Right forelimb (tissue), 1 donor: ENCODE measurements at places on chromosomes 12 and 14.

DNA sequence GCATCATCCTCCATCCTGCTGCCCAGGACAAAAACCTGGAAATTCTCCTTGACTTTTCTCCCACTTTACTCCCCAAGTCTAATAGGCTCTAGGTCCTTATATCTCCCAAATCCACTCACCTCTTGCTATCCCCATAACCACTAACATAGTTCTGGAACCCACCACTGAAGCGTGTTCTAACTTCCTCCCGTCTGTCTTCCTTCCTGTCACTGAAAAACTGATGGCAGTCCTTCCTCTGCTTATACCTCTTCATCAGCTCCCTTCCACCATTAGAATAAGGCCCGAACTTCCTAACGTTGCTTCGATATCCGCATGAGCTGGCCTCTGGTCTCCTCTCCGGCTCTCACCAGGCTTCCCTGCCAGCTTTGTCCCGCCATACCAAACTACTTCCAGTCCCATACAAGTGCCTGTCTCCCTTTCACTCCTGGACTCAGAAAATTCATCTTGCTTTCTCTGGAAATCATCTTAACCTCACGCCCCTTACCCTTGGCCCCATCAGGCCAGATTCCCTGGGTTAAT is 63.0 kb upstream of the BCL2L14 start:
- DNase-seq, result no peak

GRCh38 chr12:76866726-76867125 is 12.1 kb downstream of the CSRP2 start:
- DNase-seq, result peak; percentile 69

DNA sequence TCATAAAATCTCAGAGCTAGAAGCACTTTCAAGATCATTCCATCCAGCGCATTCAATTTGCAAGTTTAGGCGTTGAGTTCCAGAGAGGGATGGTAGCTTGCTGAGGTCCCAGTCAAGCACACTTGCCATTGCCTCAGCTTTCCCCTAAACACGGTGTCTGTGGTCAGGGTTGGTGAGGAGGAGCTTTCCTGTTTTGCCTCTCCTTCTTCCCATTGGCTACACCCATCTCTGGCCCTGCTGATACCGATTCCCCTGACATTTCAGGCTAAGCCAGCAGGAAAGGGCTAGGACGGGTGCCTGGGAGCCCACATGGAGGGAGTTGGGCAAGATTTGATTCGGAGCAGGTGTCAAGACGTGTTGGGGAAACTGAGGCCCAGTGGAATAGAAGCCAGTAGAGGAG is 9.1 kb downstream of the NFATC4 start:
- no peak for DNase-seq

GRCh38 chr14:80212023-80212397 is 706 bp upstream of the DIO2 start:
- no peak for DNase-seq

DNA sequence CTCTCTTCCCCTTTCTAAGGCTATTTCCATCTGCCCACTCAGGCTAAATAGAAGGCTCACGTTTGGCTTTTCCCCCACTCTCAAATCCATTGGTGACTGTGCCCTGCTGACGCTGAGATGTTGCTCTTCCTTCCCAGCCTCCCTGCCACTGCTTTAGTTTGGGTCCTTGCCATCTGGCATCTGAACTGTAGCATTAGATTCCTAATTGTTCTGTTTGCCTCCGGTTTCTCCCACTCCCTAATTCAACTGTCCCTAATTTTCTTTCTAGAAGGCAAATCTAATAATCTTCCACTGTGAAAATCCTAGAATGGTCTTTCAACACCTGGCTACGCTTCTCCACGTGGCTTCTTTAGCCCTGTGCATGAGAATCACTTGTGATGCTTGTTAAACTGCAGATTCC is 37.6 kb upstream of the SMOC1 start:
- no peak for DNase-seq

- DNase-seq, result no peak
Observed at GRCh38 chr12:26434299-26435068, 239.1 kb downstream of the SSPN start.

DNA sequence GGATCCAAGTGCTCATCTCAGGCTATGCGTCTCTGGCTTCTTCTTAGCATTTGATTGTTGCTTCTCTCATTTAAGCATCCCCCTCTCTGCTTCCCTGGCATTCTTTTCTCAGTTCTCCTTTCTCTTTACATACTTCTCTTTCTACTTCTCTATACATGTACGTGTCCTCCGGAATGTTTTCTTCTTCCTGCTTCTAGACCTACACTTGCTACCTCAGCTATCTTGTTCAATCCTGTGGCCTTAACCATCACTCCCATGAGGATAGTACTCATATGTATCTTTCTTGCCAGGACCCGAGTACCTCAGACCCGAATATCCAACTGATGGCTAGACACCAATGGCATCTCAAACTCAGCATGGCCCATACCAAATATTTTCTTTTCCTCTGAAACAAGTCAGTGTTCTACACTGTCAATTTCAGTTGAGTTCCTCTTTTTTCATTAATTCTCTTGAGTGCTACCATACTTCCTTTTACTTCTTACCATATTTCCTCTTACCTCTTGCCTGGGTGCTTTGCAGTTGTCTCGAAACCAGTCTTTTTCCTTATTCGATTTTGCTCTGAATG is 115.1 kb upstream of the SLC38A2 start:
- DNase-seq, result no peak

DNA sequence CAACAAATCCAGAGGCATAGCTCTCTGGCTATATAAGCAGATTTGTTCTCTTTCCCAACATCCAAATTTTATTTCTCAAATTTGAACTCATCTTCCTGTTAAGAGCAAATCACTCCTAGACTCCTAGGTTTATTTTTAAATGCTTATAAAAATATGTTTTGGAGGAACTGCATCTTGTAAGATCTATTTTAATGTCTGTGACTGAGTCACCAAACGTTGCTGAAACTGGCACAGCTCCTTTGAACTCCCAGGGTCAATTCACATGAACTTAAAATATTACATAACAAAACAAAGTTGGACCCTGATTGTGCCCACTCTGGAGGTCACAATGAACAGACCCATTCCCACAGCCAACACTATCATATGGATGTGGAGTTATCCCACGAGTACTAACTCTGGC is 23.9 kb downstream of the ANAPC7 start:
- no peak for DNase-seq

GRCh38 chr14:59309291-59309900 is 120.9 kb downstream of the DAAM1 start:
- DNase-seq, result no peak

DNA sequence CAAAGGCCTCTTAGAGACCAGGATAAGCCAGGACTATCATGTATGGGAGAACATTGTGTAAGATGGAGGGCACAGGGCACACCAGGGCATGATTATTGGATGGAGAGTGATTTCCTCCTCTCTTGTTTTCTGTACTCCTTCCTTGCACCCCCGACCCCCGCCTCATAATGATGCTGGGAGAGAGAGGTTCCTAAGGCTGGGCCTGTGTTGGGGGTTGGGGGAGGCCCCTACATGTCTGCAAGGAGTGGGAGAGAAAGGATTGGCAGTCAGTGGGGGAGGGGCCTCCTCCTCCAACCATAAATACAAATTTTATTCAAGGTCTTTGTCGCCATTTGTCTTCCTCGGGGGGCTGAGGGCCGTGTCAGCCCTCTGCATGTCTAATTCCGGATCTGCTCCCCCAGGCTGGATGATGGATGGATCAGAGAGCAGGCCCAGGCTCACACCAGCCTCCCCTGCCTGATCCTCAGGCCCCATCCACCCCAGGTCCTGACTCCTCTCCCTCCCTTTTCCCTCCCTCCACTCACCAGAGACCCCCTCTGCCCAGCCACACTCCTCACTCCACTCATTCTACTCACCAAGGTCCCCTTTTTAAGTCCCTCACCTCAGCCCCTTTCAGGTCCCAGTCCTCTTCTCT is 2.0 kb upstream of the C1QL4 start:
- no peak for DNase-seq

GRCh38 chr14:74265301-74265965 is 26.2 kb downstream of the VSX2 start:
- DNase-seq, result no peak

DNA sequence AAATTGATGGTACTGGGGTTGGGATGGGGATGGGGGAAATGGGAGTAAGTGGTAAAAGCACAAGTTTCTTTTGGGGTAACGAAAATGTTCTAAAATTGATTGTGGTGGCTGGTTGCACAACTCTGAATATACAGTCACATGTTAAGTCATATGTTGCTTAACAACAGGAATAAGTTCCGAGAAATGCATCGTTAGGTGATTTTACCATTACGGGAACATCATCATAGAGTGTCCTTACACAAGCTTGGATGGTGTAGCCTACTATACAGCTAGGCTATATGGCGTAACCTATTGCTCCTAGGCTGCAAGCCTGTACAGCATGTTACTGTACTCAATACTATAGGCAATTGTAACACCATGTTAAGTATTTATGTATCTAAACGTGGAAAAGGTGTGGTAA is 31.0 kb downstream of the ITGA7 start:
- DNase-seq, result no peak

- DNase-seq, result no peak
Observed at GRCh38 chr12:56991319-56992246, 14.8 kb downstream of the ZBTB39 start.

DNA sequence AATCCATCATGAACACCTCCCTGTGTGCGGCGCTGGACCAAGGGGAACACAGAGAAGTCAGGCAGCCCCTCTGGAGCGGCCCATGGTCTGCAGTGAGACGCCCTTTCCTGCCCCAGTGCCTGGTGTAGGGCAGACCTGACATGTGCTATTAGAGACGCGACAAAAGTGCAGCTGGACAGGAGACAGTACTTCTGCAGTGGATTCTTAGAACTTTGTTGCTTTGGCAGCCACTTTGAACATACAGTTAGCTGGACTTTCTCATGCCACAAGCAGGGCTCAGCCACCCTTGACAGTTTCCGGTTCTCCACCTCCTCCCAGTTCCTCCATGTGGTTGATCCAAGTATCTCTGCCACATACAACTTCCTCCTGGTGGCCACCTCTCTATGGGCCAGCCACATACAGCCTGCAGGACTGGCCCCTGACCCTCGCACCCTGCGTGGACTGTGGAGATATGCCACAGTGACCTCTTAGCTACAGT is 45.9 kb downstream of the LGMN start:
- peak; percentile 33 for DNase-seq

DNA sequence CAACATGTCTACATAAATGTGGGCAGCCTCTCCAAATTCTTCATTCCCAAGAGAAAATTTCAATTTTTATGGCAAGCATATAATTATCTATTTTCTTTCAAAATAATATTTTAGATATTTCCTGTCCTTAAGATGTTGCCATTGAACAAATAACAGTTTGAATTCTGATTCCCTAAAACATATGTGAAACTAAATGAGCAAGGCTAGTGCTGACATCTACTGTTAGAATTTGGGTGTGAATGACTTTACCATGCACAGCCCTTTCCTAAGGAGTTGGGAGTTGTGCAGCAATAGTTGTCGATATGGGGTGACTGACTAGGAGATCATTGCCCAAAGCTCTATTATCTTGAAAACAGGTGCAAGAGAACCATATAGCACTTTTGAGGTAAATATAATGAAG is 108.2 kb upstream of the SLC38A4 start:
- DNase-seq, result no peak

DNA sequence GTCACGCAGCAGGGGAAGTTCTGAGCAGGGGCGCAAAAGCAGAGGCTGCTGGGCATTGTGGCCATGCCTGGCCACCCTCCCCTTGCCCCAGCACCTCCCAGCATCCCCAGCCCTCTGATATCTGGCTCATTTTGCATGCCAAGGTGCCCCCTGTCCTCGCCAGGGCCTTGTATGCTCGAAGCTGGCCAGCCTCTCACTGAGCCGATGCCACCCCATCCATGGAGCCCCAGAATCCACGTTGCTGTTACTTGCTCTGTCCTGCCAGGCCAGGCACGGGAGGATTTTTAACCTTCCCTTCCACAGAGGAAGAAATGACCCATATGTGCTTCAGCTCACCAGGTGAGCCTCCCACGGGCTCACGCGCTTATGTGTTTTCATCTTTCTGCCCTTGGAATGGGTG is 413.4 kb downstream of the BCL11B start:
- DNase-seq, result peak; percentile 25

GRCh38 chr14:34270361-34270760 is 191.7 kb downstream of the SPTSSA start:
- no peak for DNase-seq

- DNase-seq, result no peak
Observed at GRCh38 chr14:54789781-54790480, 112.7 kb downstream of the GCH1 start.

DNA sequence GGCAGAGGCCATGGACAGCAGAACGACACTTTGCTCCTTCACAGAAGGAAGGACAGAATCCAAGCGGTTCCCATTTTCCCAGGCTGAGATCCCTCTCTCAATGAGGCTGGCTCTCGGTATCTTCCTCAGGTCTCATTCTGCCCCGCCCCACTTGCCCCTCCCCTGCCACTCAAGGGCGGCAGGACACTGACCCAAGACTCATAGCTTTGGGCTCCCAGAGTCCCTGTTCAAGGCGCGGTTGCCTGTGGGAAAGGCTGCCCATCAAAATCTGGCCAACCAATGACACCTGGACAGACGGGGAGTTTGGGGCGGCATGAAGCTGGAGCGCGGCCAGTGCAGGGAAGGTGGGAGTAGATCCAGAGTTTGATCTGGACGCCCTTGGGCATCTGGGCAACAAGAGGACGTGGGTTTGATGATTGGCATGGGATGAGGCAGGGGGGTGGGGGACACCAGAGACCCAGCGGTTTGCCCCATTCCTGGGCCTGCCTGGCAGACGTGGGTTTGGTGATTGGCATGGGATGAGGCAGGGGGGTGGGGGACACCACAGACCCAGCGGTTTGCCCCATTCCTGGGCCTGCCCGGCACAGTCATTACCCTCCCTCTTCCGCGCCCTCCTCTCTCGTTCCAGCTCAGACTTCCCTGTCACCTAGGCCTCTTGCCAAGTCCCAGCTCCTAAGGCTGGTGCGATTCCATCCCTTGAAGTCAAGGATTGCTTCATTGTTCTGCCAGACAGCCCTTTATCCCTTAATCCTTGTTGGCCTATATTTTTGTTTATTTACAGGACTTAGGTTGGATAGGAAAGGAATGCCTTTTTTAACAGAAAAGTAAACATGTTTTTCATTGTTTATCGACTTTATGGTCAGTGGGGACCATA is 92.1 kb downstream of the NINJ2 start:
- peak; percentile 59 for DNase-seq

DNA sequence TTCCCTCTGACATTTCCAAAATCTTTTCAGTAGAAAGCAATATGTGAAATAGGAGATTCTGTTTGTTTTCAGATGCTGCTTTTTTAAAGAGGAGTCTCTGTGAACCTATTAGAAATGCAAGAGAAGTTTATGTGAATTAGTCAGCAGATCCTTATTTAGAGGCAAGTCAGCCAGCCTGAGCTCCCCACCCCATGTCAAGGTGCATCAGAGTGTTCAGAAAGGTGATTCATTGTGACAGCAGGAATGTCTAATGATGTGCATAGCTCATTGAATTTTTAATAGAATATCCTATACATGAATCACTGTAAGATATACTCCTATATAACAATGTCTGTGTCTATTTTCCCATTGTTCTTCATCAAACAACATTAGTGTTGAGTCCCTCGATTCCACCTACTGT is 1222.4 kb upstream of the USP15 start:
- DNase-seq, result no peak

DNA sequence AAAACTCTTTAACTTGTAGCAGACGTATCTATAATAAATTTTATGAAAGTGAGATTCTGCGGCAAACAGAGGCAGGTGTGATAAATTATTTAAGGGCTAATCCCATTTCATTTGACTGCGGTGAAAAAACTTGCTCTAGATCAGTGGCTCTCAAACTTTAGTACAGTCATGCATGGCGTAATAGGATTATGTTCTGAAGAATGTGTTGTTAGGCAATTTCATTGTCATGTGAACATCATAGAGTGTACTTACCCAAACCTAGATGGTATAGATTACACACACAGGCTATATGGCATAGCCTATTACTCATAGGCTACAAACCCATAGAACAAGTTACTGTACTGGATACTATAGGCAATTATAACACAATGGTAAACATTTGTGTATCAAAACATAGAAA is 83.7 kb downstream of the HEATR5A start:
- no peak for DNase-seq
